Activated CD8-positive, alpha-beta memory T cell treated with anti-CD3 and anti-CD28 coated beads for 1 hour (primary cell): ENCODE measurements at places on chromosomes 7 and 10.

DNA sequence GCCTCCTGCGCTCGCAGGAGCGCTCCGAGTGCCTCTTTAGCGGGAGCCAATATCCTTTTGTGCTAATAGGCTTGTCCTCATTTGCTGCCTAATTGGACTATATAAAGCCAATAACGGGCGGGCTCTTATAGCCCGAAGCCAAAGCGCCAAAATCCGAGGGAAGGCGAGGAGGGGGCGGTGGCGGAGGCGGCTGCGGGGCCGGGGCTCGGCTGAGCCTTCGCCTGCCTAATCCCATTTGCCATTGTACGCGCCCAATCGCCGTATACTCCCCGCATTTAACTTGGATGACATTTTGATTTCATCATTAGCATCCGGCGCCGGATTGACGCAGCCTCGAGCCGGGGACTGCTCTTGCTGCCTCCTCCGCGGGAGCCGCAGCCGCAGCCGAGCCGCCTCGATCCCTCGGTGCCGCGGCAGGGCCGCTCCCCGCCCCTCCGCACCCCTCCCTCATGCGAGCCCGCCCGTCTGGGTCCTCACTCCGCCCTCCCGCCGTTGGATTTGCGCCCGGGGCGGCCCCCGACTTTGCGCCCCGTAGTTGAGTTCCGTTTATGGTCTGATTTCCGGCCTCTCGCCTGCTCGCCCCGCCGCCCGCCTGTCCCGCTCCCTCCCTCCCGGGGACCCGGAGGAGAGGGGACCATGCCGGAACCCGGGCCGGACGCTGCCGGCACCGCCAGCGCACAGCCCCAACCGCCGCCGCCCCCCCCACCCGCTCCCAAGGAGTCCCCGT is at the start of gene HMX3:
Gene HMX3, plus strand, starts transcription at position 556 of the 727 bp plus-strand sequence. Its CDS starts 81 bp downstream, at position 637.
- DNase-seq, result no peak

DNA sequence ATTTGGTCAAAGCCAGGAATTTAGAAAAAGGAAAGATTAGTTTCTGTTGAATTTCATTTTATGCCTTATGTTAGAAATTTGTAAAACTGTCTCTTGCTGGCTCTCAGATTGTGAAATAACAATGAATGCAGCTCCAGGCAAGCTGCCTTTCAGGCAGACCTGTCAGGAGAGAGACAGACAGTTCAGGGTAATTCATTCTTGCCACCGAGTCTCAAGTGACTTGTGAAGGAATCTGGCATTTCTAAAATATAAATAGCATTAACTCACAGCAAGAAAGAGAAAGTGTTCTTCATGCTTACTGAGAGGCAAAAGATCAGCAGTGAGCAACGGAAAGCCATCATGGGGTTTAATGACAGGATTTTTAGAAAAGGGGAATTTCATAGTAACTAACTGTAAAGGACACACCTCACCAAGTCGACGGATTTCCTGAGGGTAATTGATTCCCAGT is 442.3 kb upstream of the AKR1E2 start:
- DNase-seq, result no peak

- DNase-seq, result no peak
These were observed 10.4 kb downstream of the CHST3 start for GRCh38 chr10:71974489-71975021.

- no peak for DNase-seq
These were observed 22.0 kb upstream of the ABCB4 start for GRCh38 chr7:87497482-87497881.

GRCh38 chr7:21996641-21997040 is 50.9 kb upstream of the CDCA7L start:
- no peak for DNase-seq

- DNase-seq, result no peak
These were observed 83.5 kb upstream of the DDC start for GRCh38 chr7:50648570-50649169.

DNA sequence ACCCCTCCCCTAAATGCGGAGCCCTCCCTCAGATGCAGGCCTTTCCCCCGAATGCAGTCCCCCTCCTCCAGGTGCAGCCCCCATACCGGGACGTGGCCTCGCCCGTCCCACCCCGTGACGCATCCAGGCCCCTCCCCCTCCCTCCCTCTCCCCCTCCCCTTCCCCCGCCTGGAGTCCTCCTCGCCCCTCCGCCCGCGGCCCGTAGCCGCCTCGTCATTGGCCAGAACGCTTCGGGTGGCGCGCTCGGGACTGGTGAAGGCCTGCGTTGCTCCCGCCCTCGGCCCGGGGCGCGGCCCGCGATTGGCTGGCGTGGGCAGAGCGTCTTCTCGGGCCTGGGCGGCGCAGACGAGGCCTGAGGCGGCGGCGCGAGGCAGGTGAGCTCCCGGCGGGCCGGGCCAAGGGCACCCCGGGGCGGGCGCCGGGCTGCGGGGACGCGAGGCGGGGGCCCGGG is 16.0 kb upstream of the SUN1 start:
- peak; percentile 89 for DNase-seq

DNA sequence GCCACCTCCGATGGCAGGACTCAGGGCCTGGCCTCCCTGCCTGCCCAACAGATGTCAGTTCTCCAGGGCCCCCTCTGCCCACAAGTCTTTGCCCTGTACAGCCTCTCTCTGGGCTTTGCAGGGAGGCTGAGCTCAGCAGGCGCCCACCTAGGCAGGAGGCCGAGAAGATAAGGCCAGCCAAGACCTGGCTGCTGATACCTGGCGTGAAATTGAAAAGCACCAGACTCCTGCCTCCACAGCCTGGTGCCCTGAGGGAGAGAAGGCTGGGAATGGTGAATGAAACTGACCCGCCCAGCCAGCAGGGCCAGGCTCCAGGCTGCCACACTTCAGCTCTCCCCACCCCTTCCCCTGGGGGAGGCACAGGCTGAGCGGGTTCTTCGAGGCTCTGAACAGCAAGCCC is 145.8 kb downstream of the CDH23 start:
- DNase-seq, result no peak

DNA sequence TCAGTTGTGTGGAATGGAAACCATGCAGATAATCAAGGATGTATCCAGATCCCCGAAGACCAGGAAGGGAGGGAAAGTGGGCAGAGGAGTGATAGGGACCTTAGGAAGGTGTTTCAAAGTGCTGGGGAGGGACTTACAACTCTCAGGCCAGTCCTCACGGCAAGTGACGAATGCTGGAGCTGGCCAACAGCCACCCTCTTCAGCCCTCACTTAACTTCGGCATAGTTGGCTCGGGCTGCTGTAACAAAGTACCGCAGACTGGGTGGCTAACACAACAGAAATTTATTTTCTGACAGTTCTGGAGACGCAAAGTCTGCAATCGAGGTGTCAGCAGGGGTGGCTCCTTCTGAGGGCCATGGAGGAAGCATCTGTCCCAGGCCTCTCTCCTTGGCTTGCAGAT is 265.9 kb upstream of the YAE1 start:
- DNase-seq, result no peak

DNA sequence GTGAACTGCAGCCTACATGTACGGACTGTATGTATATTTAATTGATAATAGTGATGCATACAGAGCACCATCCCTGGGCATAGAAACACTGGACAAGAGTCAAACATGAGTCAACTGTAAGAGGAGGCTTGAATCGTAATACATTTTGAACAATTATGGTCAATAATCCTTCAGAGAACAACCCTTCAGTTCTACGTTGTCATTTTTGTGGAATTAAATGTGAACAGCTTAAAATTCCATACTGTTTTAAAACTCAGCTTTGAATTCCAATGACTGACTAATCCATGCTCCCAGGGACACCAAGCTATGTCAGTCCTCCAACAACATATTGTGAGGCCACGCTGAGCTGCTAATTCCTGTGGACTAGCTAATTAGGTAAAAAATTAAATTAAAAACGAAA is 41.5 kb upstream of the KMT2E start:
- no peak for DNase-seq

- DNase-seq, result no peak
These were observed 2.0 kb downstream of the PIP4K2A start for GRCh38 chr10:22712211-22712955.

- no peak for DNase-seq
These were observed 24.2 kb downstream of the PILRA start for GRCh38 chr7:100397315-100398081.

DNA sequence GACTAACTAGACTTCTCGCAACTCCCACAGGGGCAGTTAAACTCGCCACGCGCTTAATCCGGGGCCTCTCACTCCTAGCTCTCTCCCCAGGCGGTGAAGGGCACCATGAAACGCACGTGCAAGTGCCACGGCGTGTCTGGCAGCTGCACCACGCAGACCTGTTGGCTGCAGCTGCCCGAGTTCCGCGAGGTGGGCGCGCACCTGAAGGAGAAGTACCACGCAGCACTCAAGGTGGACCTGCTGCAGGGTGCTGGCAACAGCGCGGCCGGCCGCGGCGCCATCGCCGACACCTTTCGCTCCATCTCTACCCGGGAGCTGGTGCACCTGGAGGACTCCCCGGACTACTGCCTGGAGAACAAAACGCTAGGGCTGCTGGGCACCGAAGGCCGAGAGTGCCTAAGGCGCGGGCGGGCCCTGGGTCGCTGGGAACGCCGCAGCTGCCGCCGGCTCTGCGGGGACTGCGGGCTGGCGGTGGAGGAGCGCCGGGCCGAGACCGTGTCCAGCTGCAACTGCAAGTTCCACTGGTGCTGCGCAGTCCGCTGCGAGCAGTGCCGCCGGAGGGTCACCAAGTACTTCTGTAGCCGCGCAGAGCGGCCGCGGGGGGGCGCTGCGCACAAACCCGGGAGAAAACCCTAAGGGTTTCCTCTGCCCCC is 19.5 kb downstream of the WNT8B start:
- DNase-seq, result peak; percentile 46

DNA sequence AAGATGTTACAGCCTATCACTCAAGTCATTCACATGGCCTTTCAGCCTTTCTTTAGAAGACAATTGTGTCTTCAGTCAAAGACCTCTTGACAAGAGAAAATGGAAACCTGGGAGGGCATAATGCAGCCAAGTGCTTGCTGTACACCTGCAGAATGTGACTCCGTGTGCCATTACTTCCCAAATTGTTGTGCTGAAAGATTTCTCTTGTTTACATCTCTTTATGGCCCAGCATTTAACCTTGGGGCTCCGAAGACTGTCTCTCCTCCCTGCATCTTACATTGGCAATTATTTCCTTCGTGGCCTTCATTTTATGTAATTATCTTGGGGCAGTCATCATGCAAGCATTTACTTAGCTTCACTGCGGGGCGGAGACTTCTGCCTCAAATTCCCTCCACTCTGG is 287.0 kb downstream of the TCF7L2 start:
- no peak for DNase-seq

DNA sequence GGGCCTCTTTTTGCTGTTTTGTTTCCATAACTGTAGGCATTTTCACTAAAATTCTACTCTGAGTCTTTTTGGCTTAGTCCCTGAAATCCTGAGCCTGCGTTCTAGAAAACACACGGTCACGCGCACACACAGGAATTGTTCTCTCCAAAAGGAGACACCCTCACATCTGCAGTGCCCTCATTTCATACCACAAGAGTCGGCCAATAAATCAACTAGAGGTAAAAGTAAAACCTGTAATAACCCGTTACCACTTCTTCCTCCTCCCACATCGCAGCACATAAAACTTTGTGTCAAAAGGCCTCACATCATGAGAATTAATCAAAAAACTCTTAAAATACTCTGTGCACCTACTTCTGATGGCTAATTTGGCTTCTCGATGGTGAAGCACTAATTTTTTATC is 133.3 kb upstream of the MGMT start:
- DNase-seq, result no peak

- no peak for DNase-seq
These were observed 70.9 kb downstream of the NDUFB2 start for GRCh38 chr7:140767418-140767817.

GRCh38 chr10:80131499-80131901 is 1.0 kb upstream of the PLAC9 start:
- DNase-seq, result no peak

DNA sequence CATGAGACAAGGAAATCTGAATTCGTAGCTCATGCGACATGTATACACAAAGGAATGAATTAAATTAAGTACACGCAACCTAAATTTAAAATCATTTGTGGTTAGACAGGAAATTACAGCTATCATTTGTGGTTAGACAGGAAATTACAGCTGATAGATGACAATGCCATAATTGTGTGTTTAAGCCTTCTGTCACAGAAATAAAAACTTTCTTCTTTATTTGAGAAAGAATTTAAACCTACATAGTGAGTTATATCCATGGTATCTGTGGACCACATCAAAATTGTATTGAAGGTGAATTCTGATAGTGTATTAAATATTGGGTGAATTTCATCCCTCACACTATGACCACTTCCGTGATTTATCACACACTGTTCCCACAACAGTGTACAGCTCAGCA is 362.9 kb downstream of the MAGI2 start:
- DNase-seq, result no peak

- no peak for DNase-seq
These were observed 5.8 kb downstream of the PSMA2 start for GRCh38 chr7:42926204-42926603.

GRCh38 chr7:65453341-65454030 is 79.8 kb downstream of the ZNF92 start:
- DNase-seq, result no peak

DNA sequence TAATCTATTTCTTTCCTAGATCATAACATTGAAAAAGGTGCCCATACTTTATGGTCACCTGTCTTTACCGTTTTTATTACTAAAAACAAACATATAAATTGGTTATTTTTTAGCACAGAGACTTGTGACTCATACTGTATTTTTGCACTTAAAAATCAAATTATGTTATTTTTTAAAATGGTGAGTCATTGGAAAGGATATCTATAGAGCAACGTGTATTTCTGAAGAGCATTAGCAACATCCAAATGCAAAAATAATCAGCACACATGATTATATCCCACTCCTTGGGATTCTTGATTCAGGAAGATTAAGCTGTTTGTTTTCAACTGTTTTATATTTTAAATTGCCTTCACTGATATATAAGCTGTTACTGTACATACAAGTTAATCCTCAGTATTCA is 40.7 kb upstream of the FMC1 start:
- DNase-seq, result no peak

- DNase-seq, result no peak
These were observed 41.1 kb downstream of the GLRX3 start for GRCh38 chr10:130177250-130177649.

- DNase-seq, result no peak
These were observed 6.6 kb downstream of the CPA2 start for GRCh38 chr7:130273081-130273932.

DNA sequence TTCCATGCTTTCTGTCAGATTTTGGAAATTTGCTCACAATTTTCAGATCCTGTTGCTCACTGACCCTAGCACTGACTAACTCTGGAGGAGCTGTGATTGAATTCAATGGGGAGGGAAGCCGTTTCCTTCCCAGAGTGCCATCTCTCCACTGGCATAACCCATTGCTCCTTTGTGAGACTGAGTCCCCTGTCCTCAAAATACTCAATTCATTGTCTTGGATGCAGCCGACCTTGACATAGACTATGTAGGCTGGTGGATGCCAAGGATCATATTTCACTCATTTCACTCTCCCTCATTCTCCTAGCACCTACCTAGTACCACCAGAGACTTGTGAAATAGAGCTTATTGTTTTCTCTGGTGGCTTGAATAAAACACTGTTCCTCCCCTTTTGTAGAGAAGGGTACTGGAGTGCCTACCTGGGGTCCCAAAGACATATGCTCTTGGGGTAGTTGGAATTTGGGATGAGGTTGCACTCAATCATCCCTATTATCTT is 511.3 kb upstream of the ZMIZ1 start:
- no peak for DNase-seq
